ENCODE measurements at places on chromosomes 3 and 15.

DNA sequence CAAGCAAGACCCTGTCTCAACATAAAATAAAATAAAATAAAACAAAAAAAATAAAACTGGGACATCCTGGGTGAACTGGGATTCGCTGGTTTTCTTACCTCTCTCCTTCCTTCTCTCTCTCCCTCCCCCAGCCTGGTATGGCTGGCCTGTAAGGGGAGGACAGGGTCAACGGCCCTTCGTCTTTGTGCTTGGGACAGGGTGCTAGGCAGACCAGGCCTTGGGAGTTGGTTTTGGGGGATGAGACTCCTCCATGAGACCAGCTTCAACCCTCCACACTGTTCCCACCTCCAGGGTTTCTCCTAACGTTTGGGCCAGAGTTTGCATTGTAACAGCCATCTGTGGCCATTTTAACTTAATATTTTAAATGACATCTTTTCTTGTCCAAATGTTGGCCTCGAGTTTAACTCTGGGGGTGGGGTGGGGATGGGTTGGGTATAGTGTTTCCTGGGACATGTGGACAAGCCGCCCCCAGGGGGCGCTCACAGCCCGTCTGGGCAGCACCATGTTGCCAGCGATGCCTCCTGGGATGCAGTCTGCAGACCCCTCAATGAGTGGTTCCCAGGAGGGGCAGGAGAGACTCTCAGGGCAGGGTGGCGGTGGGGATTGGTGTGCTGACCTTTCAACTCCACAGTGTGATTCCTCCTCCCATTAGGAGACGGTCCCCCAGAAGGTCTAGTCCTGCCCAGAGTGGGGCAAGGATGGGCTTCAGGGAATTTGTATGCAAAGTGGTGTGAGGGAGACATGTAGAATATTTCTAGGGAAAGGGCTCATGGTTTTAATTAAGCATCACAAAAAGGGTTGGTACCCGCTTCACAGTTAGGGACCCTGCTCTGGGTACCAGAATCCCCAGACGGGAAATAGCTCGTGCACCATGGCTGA lies 37.7 kb upstream of the LCTL start:
- H3K36me3 ChIP-seq: no peaks in the 10 kb centered on the region
- peak; percentile 34 for DNase-seq
- no peak overlapping the region for H3K27ac ChIP-seq

GRCh38 chr3:161310649-161311423 lies 60.5 kb downstream of the SPTSSB start:
- no peaks in the 10 kb centered on the region for H3K36me3 ChIP-seq
- H3K4me1 ChIP-seq: peaks cover 56% of the 10 kb centered on the region
- H3K27me3 ChIP-seq: no peaks in the 10 kb centered on the region
- no peak overlapping the region for H3K4me3 ChIP-seq
- peak; percentile 11 for DNase-seq
- H3K27ac ChIP-seq: no peak overlapping the region

DNA sequence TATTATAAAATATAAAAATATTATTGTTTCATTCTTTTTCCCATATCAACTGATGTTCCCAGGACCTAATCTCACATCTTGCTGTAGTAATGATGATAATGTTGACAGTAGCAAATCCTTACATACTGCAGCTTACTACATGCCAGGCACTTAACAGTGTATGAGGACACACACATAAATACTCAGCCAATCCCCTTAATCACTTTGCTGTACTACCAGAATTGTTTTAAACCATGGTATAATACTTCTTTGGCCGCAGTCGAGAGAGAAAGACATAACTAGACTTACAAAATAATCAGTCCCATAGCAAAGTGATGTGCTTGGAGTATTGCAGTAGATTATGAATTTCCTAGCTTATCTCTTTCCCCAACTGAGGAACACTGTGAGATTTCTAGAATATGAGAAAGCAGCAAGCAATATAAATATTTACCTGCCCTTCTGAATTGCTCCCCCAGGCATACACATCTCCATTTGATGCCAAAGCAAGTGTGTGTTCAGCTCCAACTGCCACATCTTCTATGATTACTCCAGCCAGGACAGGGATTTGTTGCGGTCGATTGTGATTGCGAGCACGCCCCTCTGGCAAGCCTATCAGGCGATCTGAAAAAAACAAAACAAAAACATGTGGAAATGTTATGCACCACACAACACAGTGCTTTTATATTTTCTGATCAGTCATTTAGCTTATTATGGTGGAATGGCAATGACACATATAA lies 33.0 kb downstream of the FBXL22 start:
- no peaks in the 10 kb centered on the region for H3K4me1 ChIP-seq
- H3K36me3 ChIP-seq: peaks cover 66% of the 10 kb centered on the region
- DNase-seq: no peak
- no peak overlapping the region for H3K27ac ChIP-seq
- H3K27me3 ChIP-seq: no peaks in the 10 kb centered on the region
- H3K4me3 ChIP-seq: no peak overlapping the region

- H3K27ac ChIP-seq: peak overlapping the region; percentile 32
- no peaks in the 10 kb centered on the region for H3K27me3 ChIP-seq
- H3K4me3 ChIP-seq: no peak overlapping the region
- DNase-seq: no peak
- H3K36me3 ChIP-seq: peaks cover 4% of the 10 kb centered on the region
Observed at GRCh38 chr15:28933710-28934445, 48.1 kb downstream of the APBA2 start.

DNA sequence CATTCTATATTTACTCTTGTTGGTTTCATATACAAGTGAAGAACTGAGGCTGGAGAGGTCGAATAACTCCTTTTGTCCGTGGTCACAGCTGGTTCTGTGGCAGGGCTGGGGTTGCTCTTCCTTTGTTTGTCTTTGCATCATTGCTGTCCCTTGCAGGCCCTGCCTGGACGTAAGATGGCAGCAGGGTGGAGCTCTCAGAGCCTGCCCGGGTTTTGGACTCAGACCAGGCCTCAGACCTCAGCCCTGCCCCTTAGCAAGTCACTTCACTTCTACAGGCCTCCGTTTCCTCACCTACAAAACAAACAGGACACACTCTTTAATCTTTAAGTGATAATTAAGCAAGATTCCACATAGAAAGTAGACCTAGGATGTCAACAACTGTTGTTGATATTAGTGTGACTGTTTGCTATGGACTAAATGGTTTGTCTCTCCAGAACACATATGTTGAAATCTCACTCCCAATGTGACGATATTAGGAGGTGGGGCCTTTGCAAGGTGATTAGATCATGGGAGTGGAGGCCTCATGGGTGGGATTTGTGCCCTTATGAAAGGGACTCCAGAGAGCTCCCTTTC lies 65.6 kb upstream of the PLXNA1 start:
- no peak overlapping the region for H3K4me3 ChIP-seq
- H3K27me3 ChIP-seq: no peaks in the 10 kb centered on the region

GRCh38 chr3:56467108-56467507 lies 1.2 kb downstream of the ERC2 start:
- no peaks in the 10 kb centered on the region for H3K36me3 ChIP-seq
- peaks cover 18% of the 10 kb centered on the region for H3K27me3 ChIP-seq
- no peak overlapping the region for H3K4me3 ChIP-seq
- DNase-seq: peak; percentile 23
- H3K27ac ChIP-seq: no peak overlapping the region

- DNase-seq: no peak
- H3K27ac ChIP-seq: no peak overlapping the region
- no peak overlapping the region for H3K4me3 ChIP-seq
Observed at GRCh38 chr3:17491601-17492000, 250.8 kb downstream of the TBC1D5 start.

DNA sequence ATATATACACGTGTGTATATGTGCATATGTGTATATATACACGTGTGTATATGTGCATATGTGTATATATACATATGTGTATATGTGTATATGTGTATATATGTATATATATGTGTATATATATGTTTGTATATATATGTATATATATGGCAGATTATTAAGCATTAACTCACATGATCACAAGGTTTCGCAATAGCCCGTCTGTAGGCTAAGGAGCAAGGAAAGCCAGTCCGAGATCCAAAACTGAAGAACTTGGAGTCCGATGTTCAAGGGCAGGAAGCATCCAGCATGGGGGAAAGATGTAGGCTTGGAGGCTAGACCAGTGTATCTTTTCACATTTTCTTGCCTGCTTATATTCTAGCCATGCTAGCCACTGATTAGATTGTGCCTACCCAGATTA lies 23.7 kb downstream of the NAALADL2 start:
- no peak for DNase-seq
- H3K27ac ChIP-seq: no peak overlapping the region
- H3K4me1 ChIP-seq: no peaks in the 10 kb centered on the region
- no peaks in the 10 kb centered on the region for H3K36me3 ChIP-seq

DNA sequence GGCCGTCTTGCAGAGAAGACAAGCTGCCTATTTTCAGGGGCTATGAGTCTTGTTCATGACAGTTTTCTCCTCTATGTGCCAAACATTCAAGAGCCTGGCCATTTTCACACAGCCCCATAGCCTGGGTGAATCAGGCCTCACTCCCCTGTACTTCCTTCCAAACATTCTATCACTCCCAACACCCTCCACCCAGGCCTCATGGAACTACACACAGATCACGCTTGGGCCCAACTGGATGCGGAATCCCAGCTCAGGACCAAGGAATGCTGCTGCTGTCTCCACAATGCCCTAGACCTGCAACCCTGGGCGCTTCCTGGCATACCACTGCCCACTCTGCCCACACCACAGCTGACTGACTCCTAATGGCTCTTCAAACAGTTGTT lies 39.4 kb upstream of the PCSK6 start:
- H3K36me3 ChIP-seq: no peaks in the 10 kb centered on the region
- H3K27me3 ChIP-seq: no peaks in the 10 kb centered on the region
- no peak overlapping the region for H3K4me3 ChIP-seq

DNA sequence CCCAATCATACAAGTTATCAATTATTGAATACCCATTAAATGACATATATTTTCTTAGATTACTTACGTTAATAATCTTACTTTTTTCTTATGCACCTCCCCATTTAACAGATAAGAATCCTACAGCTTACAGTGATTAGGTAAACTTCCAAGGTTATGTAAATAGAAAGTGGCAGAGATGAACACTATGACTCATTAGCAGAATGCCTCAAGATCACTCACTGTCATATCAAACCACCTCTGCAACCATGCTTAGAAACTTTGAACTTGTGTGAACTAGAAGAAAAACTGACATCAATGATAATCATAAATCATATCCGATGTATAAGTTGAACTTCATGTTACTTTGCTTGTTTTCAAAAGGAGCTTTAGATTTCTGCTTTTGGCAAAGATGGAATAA lies 911.6 kb upstream of the ARPP21 start:
- no peaks in the 10 kb centered on the region for H3K4me1 ChIP-seq
- H3K36me3 ChIP-seq: no peaks in the 10 kb centered on the region
- no peaks in the 10 kb centered on the region for H3K27me3 ChIP-seq
- no peak for DNase-seq
- no peak overlapping the region for H3K27ac ChIP-seq
- H3K4me3 ChIP-seq: no peak overlapping the region

- H3K27ac ChIP-seq: no peak overlapping the region
- no peaks in the 10 kb centered on the region for H3K27me3 ChIP-seq
- H3K4me3 ChIP-seq: no peak overlapping the region
- no peaks in the 10 kb centered on the region for H3K4me1 ChIP-seq
Observed at GRCh38 chr3:189368384-189368783, 196.6 kb downstream of the TPRG1 start.

DNA sequence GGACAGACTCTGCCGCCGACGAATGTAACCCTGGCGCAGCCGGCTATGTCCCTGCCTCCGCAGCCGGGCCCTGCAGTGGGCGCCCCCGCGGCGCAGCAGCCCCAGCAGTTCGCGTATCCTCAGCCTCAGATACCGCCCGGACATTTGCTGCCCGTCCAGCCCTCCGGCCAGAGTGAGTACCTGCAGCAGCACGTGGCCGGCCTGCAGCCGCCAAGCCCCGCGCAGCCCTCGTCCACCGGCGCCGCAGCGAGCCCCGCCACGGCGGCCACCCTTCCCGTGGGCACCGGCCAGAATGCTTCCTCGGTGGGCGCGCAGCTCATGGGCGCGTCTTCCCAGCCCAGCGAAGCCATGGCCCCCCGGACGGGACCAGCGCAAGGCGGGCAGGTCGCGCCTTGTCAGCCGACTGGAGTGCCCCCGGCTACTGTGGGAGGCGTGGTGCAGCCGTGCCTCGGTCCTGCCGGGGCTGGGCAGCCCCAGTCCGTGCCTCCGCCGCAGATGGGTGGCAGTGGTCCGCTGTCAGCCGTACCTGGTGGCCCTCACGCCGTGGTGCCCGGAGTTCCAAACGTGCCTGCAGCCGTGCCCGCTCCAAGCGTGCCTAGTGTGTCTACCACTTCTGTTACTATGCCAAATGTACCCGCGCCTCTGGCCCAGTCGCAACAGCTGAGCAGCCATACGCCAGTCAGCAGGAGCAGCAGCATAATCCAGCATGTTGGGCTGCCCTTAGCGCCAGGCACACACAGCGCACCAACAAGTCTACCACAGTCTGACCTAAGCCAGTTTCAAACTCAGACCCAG lies 2.4 kb downstream of the TSC22D2 start:
- no peaks in the 10 kb centered on the region for H3K27me3 ChIP-seq
- peak overlapping the region; percentile 91 for H3K27ac ChIP-seq
- no peaks in the 10 kb centered on the region for H3K36me3 ChIP-seq
- peak overlapping the region; percentile 94 for H3K4me3 ChIP-seq
- DNase-seq: peak; percentile 9

- no peak overlapping the region for H3K4me3 ChIP-seq
- H3K36me3 ChIP-seq: no peaks in the 10 kb centered on the region
- DNase-seq: no peak
- H3K27me3 ChIP-seq: no peaks in the 10 kb centered on the region
- H3K4me1 ChIP-seq: no peaks in the 10 kb centered on the region
Observed at GRCh38 chr3:171748064-171748924, 62.0 kb downstream of the PLD1 start.

- no peaks in the 10 kb centered on the region for H3K4me1 ChIP-seq
- H3K27ac ChIP-seq: no peak overlapping the region
- H3K4me3 ChIP-seq: no peak overlapping the region
- H3K36me3 ChIP-seq: no peaks in the 10 kb centered on the region
- H3K27me3 ChIP-seq: no peaks in the 10 kb centered on the region
Observed at GRCh38 chr15:39690881-39691634, 91.6 kb downstream of the FSIP1 start.

DNA sequence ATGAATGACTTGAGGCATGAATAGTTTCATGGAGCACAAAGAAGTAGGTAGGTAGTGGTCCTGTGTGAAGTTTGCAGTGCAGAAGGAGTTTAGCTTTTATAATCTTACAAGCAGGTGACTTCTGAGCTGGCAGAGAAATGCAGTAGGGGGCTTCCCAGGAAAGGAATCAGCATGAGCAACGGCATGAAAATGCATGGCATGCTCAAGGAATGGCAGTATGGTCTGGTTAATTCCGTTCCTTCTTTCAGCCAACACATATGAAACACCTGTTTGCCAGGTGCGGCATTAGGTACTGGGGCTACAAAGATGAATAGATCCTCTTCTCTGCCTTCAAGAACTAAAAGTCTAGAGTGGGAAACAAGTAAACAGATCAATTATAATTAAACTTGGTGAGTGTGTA lies 138.0 kb upstream of the BHLHE40 start:
- peaks cover 70% of the 10 kb centered on the region for H3K4me1 ChIP-seq
- H3K27ac ChIP-seq: no peak overlapping the region
- no peak overlapping the region for H3K4me3 ChIP-seq
- DNase-seq: no peak

Measured in CD8-positive, alpha-beta memory T cell (primary cell).